ENCODE measurements at places on chromosomes 2 and 18.

GRCh38 chr2:191244350-191244749, 854 bp upstream of the MYO1B start:
- DNase-seq, result no peak

DNA sequence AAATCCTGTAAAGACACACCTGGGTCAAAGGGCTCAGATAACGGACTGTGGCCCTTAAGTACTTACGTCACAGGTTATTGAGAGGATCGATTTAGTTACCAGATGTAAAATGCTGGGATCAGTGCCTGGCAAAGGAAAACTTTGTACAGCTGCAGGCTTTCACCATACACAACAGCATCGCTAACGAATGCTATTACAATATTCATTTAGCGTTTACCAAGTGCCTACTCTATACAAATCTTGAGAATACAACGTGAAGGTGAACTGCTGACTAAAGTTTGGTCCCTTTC, 619 bp upstream of the MSH6 start:
- DNase-seq, result no peak

DNA sequence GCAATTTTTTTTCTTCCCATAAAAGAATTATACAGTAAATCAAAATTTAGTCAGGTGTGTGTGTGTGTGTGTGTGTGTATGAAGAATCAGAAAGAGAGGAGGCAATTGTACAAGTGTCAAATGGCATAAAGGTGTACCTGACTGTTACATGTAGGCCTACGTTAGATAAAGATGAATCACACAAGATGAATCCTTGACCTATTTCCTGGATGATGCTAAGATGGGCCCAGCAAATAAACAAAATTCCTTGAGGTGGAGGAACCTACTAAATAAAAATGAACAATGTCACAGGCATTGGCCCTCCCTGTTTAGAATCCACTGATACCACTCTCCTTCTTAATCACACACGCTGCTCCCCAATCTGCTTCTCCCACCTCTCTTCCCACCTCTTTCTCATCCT, 79.7 kb upstream of the LRATD1 start:
- DNase-seq, result no peak

- peak; percentile 0 for DNase-seq
Measured at GRCh38 chr2:80380736-80381135, 76.2 kb upstream of the LRRTM1 start.

DNA sequence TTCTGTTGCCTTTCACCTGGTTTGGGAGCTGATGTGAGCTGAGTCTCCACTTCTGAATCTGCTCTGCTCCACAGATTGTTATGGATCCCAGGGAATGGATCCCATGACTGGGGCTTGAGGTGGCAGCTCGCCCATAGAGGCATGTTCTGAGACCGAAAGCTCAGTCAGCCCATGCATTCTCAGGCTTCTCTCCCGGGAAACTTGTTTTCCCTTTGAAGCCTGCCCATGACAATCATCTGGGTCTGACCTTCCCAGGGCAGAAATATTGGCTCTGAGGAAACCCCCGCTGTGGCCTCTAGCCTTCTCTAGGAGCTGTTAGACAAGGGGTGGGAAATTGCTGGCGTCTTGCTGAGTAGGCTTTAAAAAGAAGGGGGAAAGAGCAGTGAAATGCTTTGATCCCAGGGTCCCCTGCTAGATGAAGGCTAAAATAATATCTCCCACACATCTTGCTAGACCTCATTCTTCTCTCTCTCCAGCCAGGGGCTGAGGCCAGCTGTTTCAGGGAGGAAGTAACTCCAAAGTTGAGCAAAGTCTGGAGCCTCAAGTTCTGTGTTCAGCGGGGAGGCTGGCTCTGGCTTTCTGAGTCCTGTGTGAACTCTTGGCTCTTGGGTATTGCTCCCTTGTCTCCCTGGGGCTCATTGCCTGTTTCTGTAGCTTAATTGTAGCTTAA, 2.0 kb downstream of the VAMP8 start:
- no peak for DNase-seq

GRCh38 chr18:33231474-33232317, 208.8 kb downstream of the CCDC178 start:
- DNase-seq, result peak; percentile 11

GRCh38 chr2:121944072-121944831, 188.8 kb downstream of the TSN start:
- peak; percentile 94 for DNase-seq

DNA sequence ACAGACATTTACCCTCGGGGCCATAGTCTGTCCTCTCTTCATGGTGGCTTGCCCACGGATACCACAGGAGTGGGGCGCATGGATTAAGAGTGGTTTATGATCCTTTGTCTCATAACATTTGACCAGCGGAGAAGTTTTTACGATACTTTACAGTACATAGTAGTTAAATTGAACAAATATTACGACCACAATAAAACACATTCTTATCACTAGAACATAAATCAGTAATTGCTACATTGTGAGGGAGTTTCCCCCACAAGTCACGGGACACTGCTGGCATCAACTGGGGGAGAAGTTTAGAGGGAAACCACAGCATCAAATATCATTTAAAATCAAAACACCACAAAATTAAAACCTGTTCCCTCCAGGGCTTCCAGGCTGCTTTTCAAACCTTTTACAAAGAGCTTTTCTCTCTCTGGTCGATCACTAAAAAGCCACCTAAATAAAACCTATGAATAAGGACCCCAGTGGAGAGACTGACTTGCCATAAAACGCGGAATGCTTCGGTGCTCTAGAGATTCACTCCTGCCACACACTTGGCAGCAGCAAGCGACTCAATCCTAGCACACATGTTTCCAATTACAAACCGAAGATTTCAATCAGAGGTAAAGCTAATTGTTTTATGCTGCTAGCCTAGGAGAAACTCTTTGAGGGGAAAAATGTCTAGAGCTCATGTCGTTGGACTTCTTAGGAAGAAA, 173.7 kb upstream of the HNRNPA3 start:
- no peak for DNase-seq

- DNase-seq, result no peak
Measured at GRCh38 chr2:149363958-149364357, 33.6 kb downstream of the LYPD6 start.

DNA sequence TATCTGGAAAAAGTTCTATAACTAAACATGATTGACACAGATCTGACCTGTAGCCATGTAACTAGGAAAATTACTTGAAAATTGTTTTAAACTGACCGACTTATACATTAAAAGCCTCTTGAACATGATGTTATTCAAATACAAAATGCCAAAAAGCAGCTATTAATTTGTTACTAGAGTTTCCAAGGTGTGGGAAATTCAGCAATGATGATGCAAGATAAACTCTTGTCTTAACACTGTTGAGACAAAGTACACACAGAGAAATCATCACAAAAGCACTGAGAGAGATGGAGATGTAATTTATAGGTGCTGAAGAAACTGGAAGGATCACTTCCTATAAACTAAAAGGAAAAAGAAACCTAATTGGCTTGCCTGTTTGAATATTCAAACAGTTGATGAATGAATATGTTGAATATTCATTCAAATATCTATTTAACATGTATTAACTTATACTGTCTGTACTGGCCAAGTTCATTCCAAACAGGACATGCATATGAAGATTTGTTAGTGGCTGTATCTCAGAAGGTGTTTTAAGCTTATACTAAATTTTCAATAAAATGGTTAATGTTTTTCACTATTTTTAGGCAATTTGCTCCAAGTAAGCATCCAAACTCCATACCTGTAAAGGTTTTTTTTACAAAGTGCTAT, 34.6 kb upstream of the WDR75 start:
- no peak for DNase-seq

- no peak for DNase-seq
Measured at GRCh38 chr2:76256458-76257088, 545.9 kb upstream of the GCFC2 start.

DNA sequence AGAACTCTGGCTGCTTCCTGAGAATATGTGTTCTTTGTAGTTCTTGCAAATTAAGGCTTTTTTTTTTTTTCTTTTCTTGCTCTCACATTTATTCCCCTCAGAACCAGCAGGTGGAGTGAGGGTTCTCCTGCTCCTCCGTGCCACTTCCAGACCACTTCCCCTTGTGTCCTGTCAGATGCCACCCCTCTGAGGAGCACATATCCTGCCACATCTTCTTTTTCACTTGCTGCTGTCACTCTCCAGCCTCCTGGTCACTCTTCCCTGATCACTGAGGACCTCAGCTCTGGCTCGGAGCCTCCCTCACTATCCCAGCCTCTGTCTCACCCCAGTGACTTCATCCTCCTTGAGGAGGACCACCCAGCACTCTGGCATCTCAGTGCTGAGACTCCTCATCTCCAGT, 100.5 kb downstream of the TACR1 start:
- DNase-seq, result peak; percentile 56

DNA sequence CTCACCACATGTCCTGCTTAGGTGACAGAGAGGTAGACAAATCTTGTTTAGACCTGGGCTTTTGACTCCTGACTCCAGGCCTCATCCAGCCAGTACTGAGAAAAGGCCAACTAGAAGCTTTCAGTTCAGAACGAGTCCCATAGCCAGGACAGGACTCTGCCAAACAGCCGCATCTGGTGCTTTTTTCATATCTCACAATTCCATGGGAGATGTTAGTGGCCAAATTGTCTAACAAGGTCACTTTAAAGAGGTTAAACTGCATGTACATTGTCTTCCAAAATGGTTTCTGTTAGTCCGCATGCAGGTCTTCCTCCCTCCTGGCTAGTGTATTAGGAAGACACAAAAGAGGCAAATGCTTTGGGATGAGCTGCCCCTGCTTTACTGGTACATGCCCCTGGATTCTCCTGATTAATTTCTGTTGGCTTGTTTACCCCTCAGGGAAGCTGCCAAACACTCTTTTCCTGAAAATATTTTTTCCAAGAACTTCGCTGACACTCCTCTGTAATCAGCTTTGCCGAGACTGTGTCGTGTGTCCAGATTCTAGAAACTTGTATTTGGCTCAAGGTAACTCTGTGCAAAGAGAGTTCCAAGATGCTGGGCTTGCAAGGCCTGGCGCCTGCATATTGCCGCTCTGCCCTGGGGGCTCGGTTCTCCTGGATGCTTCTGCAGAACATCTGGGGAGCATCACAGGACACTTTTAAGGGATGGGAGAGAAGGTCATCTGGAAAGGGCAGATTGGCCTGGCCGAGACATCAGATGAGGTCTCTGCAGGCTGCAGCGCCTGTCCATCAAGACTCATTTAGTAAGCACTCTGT, 209.2 kb upstream of the APCDD1 start:
- no peak for DNase-seq

GRCh38 chr18:3384664-3385563, 65.1 kb upstream of the TGIF1 start:
- no peak for DNase-seq

GRCh38 chr18:54679318-54680149, 88.5 kb downstream of the DYNAP start:
- DNase-seq, result peak; percentile 73

DNA sequence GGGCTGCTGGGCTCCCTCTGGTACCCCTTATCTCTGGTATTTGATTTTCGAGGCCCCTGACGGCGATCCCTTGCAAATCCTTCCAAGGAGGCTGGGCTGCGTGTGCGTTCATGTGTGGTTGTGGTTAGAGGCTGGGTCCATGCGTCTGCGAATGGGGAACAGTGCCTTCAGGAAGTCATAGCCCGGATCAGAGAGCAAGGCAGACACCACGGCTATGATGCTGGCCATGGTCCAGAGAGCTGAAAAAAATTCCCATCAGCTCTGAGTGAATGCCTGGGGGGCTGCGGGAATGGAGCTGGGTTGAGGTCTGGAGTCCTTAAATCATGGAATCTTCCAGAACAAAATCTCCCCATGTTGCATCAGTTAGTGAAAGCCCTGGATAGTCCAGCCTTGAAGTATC, 145.5 kb downstream of the ACKR3 start:
- no peak for DNase-seq

GRCh38 chr2:80035749-80036285, 268.7 kb downstream of the LRRTM1 start:
- no peak for DNase-seq

DNA sequence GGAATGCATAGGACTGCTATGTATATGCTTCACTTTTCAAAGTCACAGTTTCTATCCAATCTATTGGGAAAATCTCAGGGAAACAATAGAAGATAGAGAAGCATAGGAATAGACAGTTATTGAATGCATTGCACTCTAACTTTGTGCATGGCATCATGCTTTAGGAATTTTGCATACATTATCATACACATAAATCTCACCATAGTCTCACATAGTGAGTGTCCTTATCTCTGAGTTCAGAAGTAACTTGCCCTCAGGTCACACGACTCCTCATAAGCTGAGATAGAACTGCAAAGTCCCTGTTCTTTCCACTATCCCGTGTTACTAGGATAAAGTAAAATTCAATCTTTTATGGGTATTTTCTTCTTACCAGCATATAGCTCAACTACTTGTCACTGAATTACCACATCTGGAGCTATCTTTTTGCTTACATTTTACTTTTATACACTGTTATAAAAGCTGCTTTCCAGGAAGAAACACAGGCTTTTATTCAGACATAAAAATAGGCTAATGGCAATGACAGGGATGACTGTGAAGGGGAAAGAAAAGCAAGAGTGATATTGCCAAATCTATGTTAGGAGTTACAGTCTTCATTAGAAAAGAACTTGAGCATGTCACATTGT, 666.9 kb downstream of the XIRP2 start:
- no peak for DNase-seq

DNA sequence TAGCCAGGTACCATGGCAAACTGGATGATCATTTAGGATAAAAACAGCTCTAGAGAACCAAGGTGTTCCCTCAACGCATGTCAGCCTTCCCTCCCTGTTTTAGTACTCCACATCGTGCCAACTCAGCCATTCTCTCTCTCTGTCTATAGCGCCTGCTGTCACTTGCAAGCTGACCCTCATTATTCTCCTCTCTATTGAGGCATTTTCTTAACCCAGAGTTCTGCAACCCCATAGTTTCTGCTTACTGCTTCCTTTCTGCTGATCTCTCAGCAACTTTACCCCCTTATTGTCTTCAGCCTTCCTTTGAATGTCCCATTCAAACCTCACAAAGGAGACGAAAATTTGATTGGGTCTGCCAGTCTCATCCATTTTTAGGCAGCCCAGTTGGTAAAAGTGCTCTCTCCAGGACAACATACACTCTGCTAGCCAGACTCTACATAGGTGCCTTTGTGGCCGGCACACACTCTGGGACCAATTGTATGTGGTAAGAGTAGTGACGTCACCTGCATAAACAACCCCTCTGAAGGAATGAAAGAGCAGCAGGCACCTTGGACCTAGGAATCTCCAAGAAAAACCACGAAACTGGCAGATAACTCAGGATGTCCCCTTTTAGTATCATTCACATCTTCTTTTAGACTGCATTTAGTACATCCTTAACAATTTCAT, 367.2 kb upstream of the KCNH7 start:
- no peak for DNase-seq

- DNase-seq, result no peak
Measured at GRCh38 chr2:172460780-172461201, 33.4 kb downstream of the ITGA6 start.

DNA sequence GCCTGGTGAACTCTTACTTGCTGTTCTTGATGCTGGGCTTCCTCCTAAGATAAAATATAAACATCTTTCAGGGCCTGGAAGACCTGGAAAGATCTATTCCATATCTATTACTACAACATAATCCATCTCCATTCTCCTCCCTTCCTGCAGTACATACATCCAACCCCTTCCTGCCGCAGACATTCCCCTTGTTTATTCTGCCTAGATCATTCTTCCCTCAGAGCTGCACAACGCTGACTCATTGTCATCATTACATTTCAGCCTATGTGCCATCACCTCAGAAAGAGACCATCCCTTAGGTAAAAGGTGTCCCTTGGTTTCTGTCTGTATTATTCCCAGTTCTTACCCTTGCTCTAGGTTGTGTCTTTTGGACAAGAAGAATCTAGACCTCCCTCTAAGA, 2.5 kb upstream of the CDH7 start:
- DNase-seq, result no peak
